Left colon (tissue), 2 donors: ENCODE measurements at places on chromosomes 2 and 18. TPM values are rescaled to one million over a fixed set of nuclear protein-coding genes. Genes with fewer than 3 reads are reported as not detected.

The STON1 gene
- 3.4 TPM for total RNA-seq

DNA sequence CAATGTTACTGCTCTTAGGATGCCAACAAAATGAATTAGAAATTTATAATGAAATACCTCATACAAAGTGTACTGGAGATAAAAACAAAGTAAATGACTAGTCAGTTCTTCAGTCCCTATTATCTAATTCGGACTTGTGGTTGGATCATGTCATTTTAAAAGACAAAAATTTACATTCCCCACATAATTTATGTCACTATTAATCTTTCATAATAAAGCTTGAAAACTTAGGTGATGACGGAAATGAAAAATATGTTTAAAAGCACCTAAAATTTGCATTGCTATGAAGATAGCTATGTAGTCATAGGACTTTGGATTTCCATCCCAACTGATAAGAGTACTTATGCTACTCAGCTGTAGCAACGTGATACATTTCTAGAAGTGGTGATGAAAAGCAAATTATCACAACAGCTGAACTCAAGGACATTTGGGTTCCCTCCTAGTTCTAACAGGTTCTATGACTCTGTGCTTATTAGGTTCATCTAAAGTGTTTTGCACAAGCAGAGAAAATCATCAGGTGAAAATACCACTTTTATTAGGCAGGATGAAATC, 58.4 kb downstream of the LRPPRC start:
- no peak for DNase-seq

DNA sequence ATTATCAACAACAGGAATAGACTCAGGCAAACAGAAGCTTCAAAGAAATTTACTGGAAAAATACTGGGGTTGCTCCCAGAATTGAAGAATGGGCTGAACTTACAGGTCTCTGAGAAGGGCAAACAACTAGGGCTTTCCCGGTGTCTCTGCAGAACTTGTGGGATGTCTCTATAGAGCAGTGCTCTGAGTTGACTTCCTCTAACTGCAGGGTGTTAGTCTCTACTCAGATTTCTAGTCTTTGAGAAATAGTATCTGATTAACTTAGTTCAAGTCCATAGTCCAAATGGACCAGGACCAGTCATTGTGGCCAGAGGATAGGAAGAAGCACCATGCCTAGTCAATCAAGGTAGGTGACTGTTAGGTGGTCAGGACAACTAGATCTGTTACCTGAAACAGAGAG, 45.8 kb downstream of the LIMS1 start:
- no peak for DNase-seq

The MARCO gene
- 3.2 TPM for total RNA-seq

The LINC00305 gene
- not detected for total RNA-seq

GRCh38 chr2:45781464-45781811, 130.0 kb downstream of the PRKCE start:
- DNase-seq: no peak
